NCI-H748 treated with DMSO at 0.1 percent for 48 hours (cell line): ENCODE measurements at places on chromosomes 6 and 20.
A peak's percentile ranks its signal among the peaks of the same experiment; 100 is the strongest.

DNA sequence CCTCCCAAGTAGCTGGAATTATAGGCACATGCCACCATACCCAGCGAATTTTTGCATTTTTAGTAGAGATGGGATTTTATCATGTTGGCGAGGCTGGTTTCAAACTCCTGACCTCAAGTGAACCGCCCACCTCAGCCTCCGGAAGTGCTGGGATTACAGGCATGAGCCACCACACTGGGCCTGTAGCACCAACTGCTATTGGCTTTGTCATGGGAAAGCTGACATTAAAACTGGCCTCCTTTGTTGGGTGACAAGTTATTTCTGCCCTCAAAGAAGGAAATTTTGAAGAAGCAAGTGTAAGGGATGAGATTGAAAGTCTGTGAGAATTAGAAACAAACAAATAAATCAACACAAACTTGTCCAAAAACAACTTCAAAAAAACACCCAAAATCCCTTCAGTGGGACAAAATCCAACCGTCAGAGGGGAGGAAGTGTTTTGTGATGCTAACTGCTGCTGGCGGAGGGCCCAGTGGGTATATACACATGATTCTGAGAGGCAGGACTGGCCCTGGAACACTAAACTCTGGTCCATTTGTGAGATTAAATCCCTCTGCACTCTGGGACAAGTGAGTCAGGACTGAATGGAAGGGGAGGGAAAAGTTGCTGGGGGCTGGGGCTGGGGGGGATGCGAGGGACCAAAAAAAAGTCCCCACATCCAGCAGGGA, 87.5 kb upstream of the NAA20 start:
- DNase-seq: no peak

DNA sequence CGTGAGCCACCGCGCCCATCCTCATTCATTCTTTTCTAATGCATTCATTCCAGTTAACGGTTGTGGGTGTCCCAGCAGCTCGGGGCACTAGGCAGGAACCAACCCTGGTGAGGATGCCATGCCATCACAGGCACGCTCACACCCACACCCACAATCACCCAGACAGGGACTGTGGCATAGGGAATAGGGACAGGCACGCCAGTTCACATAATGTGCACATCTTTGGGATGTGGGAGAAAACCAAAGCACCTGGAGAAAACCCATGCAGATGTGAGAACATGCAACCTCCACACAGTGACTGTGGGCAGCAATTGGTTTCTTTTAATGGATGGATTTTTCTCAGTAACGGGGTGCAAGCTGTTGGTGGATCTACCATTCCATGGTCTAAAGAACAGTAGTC, 64.3 kb downstream of the IRF4 start:
- no peak for DNase-seq

- DNase-seq: peak; percentile 66
Measured at GRCh38 chr6:24522228-24523176, 27.7 kb downstream of the ALDH5A1 start.

GRCh38 chr6:96465321-96465903, 56.2 kb upstream of the UFL1 start:
- no peak for DNase-seq

DNA sequence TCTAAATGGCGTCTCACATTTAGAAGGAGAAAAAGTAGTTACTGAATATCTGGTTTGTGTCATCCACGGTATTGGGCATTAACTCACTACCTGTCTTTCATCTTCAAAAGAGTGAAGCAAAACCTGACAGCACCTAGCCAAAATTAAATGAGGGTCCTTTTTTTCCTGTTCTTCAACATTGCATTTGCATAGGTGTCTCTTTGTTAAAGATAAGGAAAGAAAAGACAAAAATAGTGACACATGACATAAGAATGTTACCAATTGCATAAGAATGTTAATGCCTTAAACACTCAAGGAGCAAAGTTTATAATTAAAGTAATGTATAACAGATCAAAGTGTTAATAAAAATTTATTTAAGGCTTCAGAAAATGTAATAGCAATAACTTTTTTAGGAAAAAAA, 61.4 kb upstream of the MANEA start:
- no peak for DNase-seq

DNA sequence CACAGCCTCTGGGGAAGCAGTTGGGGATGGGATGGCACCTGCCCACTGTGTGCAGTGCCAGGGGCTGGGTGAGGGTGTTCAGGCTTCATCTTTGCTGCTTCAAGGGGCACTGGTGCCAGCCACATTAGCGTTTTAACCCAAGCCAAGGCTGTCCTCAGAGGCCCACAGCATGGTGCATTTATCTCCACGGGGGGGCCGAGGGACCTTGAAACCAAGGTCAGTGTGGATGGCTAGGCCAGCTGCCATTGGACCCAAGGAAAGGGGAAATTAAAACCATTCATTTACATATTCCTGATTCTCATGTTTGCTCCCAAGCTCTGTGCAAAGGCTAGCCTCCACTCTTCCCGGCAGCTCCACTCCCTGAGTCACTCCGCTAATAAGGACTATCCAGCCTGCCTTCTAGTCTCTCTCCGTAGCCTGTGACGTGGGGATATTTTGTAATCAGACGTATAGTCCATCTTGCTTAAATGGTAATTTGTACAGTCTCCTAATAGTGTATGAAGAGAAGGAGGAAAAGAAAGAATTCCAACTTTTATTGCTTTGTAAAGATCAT, 197.1 kb downstream of the CDH4 start:
- no peak for DNase-seq

GRCh38 chr20:51622004-51622874, 79.7 kb upstream of the NFATC2 start:
- no peak for DNase-seq

DNA sequence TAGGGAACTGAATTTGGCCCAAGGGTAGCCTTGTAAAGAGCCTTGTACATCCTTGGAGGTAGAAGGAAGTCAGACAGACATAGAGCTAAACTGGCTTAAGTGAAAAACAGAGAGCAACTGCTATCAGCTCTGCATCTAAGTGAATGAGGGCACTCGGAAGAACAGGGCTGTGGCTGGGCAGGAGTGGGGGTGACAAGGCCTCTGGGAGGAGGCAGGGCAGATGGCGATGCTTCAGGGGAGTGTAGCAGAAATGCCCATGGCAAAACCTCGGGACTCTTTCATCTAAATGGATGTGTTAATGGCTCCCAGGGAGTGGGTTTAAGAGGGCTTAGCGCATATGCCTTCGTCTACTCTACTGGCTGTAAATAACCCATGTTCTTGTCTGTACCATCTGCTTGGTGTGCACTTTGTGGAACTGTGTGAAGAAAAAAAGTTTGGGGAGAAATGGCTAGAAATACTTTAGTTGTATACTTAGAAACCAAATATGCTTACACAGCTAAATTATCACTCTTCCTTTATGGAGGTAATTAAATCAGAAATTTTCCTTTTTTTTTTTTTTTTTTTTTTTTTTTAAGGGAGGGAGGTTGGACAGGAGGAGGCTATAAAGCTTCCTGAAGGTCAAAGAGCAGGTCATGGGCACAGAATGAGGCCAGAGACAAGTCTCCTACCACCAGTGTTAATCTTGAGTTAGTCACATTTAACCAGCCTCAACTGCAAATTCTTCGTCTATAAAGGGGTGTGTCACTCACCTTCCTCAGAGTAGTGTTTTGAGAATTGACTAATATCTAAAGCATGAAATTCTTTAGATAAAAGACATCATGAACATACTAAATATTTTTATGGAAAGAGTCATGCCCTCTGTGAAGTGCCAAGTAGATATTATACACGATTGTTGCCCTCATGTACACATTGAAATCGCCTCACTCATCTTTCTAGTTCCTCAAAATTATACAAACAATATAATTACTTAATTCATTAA, 60.9 kb downstream of the FYN start:
- DNase-seq: no peak

GRCh38 chr20:56839786-56840185, 210.7 kb downstream of the TFAP2C start:
- DNase-seq: no peak

DNA sequence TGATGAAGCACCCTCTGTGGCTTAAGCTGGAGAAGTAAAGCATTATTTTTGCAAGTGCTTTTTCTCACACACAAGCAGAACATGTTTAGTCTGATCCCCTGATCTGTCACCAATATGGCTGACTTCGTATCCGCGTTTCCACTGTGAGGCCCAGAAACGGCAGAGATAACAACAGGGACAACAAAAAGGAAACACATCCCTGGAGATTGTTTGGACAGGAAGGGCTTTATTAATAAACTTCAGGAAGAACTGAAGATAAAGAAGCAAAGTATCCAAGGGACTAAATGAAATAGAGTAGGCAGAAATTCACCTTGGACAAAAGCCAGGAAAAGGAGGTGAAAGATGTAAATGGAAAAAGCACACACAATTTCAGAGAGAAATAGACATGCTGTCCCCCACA, 49.2 kb downstream of the RARS2 start:
- DNase-seq: no peak

- no peak for DNase-seq
Measured at GRCh38 chr6:36844232-36845170, 5.3 kb upstream of the CPNE5 start.

DNA sequence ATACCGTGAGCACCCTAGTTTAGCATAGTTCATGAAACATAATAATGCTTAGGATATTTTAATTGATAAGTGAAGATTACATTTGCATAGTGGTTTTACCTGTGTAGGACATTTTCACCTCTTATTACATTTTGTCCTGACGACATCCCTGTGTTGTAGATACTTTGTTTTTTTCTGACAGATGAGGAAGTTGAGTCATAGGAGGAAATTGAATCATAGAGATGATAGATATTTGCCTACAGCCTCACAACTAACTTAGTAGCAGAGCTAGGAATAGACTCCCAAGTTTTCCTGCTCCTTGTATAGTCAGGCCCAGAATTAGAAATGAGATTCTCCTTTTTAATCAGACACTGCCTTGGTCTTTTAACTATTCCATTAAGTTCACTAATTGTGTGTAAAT, 100.5 kb upstream of the SUPT3H start:
- no peak for DNase-seq

GRCh38 chr6:35310265-35310831, 12.7 kb downstream of the DEF6 start:
- DNase-seq: no peak

DNA sequence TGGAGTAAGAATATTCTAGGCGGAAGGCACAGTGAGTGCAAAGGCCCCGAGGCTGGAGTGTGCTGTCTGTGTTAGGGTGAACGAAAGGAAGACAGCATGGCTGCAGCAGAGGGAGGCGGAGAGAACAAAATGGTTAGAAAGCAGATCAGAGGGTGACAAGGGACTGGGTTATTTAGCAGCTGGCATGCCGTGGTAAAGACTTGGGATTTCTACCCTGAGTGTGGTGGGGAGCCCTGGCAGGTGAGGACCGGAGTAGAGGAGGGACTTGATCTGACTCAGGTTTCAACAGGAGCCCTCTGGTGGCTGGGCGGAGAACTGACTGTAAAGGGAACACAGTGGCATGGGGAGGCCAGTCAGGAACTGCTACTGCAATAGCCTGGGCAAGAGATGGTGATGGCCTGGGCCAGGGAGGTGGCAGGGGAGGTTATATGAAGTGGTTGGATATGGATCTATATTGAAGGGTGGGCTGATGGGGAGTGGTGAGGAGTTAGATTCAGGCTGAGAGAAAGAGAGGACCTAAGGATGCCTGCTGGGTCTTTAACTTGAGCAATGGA, 38.0 kb downstream of the PIM1 start:
- peak; percentile 94 for DNase-seq

- DNase-seq: peak; percentile 9
Measured at GRCh38 chr20:36808317-36809257, 35.0 kb upstream of the DSN1 start.

- DNase-seq: no peak
Measured at GRCh38 chr6:167846997-167847606, 20.4 kb downstream of the AFDN start.

GRCh38 chr6:71080133-71080532, 123.3 kb upstream of the B3GAT2 start:
- DNase-seq: no peak

GRCh38 chr20:50607436-50607835, 83.9 kb downstream of the RIPOR3 start:
- no peak for DNase-seq

DNA sequence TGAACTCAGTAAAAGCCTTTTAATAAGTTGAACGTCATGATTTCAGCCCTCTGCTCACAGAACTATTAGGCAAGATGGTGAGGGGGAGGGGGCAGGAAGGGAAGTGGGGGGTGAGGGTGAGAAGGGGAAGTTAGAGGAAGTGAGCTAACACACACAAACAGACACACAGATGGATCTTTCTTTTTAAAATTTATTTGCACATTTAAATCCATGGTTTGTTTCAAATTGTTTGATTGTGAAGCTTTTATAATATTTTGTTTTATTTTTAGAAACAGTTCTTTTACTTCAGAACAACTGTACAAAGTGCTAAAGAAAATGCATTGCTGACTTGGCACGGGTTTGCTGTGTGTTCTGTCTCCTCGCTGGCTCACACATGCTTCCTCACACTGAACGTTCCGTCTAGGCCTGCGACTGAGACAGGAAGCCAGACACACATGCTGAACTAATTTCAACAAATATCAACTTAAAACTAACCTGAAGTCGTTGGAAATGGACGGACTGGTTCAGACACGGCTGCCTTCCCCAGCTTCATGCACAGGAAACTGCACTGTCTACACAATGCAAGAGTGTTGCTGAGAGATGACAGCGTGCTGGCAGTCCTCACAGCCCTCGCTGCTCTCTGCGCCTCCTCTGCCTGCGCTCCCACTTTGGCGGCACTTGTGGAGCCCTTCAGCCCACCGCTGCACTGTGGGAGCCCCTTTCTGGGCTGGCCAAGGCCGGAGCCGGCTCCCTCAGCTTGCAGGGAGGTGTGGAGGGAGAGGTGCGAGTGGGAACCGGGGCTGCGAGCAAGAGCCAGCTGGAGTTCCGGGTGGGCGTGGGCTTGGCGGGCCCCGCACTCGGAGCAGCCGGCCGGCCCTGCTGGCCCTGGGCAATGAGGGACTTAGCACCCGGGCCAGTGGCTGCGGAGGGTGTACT, 8.1 kb upstream of the ZBP1 start:
- no peak for DNase-seq

DNA sequence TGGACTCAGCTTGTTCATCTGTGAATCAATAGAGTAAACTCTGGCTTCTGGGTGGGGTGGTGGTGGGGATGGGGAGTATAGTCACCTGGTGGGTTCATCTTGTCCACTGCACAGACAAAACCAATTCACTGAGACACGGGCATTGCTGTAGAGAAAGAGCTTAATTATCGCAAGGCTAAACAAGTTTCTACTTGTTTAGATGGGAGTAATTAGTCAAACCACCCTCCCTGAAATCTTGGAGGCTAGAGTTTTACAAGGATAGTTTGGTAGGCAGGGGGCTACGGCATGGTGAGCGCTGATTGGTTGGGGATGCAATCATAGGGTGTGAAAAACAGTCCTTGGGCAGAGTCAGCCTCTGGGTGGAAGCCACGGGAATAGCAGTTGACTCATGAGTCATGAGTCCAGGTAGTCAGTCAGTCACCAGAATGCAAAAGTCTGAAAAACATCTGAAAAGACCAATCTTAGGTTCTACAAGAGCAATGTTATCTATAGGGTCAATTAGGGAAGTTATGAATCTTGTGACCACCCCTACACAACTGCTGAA, 77.8 kb downstream of the STMND1 start:
- DNase-seq: no peak

DNA sequence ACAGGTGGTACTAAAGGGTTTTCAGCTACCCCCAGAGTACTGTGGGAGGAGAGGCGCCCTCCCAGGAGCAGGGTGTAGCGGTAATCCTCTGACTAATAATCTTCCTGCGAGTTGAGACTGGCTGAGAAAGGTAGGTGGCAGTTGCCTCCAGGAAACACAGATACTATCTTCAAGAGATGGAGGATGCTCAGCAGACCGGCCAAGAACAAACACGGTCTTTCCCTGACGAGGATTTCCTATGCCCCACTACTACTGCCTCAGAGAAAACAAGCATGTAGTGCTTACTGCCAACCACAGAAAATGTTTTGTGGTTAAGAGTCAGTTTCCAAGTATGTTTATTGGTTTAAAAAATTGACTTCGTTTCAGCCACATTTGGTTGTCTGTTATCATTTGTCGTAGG, 26.8 kb downstream of the C6orf89 start:
- no peak for DNase-seq
